AG10803 (cell line): ENCODE measurements at places on chromosomes 5 and 9.

- no peak for DNase-seq
Measured at GRCh38 chr9:68493541-68493940, 47.1 kb downstream of the TMEM252 start.

DNA sequence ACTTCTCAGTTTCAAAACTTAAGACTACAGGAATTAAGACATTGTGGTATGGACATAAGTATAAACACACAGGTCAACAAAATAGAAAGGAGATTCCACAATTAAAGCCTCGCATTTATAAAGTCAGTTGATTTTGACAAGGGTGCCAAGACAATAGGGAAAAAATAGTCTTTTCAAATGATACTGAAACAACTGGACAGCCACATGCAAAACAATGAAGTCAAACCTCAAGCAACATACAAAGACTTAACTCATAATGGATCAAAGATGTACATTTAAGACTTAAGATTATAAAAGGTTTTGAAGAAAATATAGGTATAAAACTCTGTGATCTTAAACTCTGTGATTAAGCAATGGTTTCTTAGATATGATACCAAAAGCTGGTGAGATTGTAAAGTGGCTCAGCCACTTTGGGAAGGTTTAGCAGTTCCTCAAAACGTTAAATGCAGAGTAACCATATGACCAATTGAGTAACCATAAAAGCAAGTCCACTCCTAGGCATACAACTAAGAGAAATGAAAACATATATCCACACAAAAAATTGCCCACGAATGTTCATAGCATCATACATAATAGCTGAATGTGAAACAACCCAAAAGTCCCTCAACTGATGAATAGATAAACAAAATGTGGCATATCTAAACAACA, 22.0 kb downstream of the HINT1 start:
- DNase-seq, result no peak

DNA sequence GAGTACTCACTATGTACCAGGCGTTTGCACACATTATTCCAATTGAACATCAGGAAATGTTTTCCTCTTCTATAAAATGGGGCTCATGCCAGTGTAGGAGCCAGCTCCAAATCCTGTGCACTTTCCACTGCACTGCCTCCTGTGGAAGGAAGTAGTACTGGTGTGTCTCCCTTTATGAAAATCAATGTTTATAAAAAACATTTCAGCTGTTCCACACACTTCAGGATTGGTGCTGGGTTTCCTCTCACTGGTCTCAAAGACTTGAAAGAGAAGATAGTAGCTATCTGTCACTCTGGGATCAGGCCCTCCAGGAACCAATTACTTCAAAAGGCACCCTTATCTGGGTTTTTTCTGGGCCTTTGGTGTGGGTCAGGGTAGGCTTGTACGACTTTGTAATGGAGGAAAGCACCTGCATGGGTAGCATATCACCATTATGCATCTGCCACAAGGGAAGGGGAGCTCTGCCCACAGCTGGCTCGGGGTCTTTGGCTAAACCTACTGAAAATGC, 32.5 kb downstream of the RAB14 start:
- DNase-seq, result peak; percentile 24

DNA sequence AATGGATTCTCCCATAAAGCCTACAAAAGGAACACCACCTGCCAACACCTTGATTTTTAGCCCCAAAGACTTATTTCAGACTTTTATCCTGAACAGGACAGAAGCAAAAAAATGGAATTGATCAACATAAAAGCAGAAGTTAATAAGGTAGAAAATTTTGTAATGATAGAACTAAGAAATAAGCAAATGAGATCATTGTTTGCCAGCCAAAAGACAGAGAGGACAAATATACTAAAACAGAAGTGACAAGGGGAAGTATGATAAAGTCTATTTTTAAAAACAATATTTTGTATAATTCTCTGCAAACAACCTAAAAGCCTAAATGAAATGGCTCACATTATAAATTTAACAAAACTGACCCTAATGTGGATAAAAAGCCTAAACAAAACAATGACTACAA, 110.5 kb upstream of the PRSS3 start:
- DNase-seq, result no peak

DNA sequence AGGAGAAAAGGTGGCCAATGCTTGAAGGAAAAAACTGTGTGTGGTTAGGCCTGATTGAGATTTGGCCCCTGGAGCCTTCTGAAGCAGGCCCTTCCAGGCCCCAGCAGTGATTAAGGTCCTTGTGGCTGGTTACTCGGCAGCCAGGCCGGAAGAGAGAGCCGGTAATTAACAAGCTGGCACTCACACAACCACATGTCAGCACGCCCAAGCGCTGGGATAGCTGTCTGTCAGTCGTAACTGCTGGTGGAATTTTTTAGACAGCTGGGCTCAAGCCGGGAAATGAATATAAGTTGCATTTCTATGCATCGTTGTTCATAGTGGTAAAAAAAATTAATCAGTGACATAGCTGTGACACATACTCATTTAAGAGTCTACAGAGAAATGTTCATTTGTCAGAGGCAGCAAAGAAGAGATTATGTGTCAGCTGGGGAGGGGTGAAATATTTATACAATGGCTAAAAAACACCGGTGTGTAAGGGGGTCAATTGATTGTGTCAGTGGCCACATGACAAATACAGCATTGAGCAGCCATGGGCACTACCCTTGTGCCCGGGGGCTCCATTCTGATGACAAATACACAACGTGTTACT, 13.7 kb upstream of the ARAP3 start:
- peak; percentile 33 for DNase-seq

DNA sequence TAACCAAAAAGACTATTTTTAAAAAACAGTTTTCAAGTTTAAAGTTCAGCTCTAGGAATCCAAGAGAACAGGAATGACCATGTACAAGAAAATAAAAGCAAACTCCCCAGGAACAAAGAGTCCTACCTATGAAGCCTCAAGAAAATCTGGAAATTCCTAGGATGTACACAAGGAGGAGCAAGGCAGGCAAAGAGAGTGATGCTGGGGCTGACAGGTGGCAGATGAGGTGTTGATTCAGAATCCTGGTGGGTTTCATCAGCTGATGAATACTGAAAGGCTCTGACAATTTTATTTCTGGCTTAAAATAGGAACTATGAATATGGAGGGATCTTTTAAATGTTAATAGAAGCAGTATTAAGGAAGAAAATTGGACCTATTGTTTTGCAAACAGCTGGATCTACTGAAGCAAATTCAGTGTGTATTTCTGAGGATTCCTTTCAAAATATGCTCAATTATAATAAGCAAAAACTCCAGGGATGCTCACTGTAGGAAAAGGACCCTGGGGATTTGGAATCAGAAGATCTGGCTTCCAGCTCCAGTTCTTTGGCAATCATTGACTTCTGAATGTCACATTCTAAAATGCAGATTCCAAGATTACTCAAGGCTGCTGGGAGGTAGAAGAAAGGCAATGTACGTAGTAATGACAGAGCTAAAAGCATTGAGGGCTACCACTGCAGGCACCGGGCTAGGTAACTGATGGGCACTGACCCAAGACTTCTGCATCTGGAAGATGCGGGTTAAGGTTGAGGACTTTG, 28.0 kb upstream of the SH3RF2 start:
- no peak for DNase-seq

- DNase-seq, result peak; percentile 29
Measured at GRCh38 chr5:50325237-50325832, 115.8 kb downstream of the EMB start.

GRCh38 chr9:73104342-73104741, 47.3 kb upstream of the ANXA1 start:
- DNase-seq, result no peak

DNA sequence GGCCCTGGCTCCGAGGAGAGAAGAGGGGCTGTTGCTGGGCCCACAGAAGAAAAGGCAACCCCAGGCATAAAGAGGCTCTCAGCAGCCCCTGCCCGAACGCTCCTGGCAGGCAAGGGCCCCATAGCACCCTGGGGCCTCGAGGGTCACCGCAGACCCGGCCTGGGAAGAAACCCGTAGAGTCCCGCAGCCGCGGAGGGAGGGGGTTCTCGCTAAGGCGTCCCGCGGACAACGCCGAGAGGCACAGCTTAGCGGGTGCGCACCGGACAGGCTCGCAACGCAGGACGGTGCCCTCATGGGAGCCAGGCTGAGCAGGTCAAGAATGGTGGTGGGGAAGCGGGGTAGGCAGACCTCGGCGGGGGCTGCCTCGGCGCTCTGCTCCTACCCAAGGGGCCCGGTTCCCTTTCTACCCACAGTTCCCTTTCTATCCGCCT, 6.7 kb downstream of the PITX1 start:
- no peak for DNase-seq

DNA sequence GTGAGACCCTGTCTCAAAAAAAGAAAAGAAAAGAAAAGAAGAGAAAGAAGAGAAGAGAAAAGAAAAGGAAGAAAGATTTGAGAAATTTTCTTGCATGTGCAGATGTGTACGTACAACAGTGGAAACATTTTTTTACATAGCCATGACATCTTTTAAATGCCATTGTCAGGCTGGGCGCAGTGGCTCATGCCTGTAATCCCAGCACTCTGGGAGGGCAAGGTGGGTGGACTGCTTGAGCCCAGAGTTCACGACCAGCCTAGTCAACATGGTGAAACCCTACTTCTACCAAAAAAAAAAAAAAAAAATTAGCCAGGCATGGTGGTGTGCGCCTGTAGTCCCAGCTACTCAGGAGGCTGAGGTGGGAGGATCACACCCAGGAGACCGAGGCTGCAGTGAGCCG, 6.6 kb downstream of the LMAN2 start:
- no peak for DNase-seq

DNA sequence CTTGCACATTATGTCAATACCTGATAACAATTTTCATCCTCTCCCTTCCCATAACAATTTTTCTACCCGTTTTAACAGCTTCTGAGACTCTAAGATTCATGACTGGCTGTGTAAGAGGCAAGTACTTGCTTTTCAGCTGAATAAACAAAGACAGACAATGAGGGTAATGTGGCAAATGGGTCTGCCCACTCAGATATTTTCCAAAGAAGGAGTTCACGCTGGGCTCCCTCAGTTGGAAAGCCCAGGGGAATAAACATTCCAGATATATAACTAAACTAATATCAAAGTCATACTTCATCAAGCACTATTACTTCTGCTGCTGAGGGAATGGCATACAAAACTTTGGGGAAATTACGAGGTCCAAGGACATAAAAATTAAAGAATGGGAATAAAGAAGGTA, 24.4 kb downstream of the MEGF9 start:
- DNase-seq, result peak; percentile 23

DNA sequence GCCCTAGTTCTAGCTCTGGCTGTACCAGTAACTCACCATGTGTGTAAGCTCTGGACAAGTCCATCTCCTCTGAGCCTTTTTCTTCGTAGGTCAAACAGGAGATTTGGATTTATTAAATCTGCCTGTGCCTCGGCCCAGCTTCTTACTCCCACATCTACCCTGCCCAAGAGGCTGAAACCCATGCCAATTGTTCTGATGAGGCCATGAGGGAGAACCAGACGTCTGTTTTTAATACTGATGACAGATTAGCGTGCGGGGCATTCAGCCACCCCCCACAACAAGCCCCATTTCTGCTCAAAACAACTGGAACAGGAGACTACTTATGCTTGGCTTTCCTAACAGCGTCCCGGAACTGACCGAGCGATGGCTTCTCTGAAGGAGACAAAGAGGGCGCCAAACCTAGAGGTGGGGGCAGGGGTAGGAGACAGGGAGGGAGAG, 81.2 kb upstream of the TRIM32 start:
- DNase-seq, result peak; percentile 78

- DNase-seq, result no peak
Measured at GRCh38 chr9:69395718-69396117, 70.7 kb downstream of the ENTREP1 start.

DNA sequence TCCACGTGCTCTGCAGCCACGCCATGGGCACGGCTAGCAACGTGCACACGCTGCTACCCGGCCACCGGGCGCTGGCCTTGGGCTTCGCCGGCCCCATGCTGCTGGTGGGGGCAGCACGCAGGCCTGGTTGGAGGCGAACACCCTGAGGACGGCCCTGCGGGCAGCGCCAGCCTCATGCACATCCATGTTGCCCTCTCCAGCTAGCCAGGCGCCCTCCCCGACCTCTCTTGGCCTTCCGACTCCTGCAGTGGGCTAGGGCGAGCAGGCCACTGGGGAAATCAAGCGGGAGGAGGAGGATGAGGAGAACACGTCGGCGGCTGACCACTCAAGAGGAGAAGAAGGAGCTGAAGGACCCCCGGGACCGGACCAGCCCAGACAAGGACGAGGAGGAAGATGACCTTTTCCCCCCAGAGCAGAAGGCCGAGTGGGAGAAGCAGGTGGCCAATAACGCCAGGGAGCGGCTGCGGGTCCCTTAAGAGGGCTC, 73.3 kb downstream of the INSL6 start:
- no peak for DNase-seq

GRCh38 chr9:16184964-16185646, 632.3 kb downstream of the CCDC171 start:
- DNase-seq, result no peak

- DNase-seq, result no peak
Measured at GRCh38 chr5:127577458-127577857, 60.0 kb downstream of the PRRC1 start.

GRCh38 chr9:15420796-15421195, 1.9 kb upstream of the SNAPC3 start:
- no peak for DNase-seq
